Activated T-cell treated with anti-CD3 and anti-CD28 coated beads, Interleukin-2, amount 50 U/mL, for 72 hours (primary cell): ENCODE measurements at places on chromosomes 5 and 9.

DNA sequence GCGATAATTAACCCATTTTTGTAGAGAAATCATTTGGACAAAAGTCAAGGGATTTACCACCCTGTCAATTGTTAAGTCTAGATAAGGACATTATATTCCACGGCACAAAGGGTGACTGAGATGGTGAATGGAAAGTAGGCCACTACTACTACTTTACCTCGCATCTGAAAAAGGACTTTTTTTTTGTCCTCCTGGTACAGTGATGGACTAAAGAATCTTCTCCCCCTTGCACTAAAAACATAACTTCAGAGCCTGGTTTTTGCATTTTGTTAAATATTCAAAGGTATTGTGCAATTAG is 147.5 kb downstream of the EBF1 start:
- no peak for DNase-seq

DNA sequence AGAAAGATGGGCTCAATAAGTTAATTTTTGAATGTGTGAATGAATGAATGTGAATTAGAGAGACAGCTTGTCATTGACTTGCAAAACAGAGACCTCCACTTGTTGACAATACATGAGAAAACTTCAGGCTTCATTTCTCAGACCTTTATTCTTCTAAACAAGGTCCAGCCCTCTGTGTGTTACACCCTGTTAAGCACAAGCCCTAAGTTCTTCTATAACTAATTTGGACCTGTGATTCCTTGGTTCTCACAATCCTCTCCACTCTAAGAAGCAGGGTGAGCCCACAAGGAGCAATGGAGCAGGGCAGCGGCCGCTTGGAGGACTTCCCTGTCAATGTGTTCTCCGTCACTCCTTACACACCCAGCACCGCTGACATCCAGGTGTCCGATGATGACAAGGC is at the start of gene TMEM174:
TSS of gene TMEM174 (plus strand) at position 243 of the 400 bp plus-strand sequence. CDS start at position 294, 51 bp downstream.
- no peak for DNase-seq

DNA sequence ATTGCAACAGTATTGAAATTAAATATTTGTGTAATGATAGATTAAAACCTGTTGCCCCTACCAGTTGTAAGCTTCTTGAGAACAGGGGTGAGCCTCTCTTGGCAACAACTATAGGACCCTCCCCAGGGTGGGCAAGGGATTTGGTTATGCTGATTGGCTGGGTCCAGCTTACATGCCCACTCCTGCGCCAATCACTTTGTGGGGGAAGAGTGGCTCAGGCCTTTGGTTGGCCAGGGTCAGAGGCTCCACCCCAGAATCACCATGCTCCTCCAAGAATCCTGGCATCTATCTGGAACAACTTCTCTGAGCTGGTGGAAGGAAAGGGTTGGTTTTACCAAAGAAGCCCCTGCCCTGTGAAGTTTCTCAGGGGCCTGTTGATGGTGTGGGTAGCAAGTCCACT is 8.6 kb upstream of the PITX1 start:
- DNase-seq: no peak

DNA sequence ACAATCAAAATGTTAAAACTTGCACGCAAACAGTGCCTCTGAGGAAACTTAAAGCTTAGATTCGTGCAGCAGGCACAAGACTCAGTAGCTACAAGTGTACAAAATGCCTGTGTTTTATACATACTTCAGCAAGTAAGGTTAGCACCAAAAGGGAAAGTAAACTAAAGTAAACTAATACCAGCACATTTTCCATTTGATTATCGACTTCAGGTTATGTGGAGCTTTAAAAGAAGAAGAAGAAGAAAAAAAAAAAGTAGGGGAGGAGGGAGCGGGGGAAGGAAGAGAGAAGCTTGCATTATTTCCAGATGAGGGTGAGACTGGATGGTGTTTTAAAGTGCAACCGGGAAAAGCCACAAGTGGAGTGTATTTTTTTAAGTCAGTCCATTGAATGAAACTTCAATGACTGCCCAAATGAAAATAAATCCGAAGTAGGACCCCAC is 596 bp upstream of the ADAMTS6 start:
- DNase-seq: no peak

DNA sequence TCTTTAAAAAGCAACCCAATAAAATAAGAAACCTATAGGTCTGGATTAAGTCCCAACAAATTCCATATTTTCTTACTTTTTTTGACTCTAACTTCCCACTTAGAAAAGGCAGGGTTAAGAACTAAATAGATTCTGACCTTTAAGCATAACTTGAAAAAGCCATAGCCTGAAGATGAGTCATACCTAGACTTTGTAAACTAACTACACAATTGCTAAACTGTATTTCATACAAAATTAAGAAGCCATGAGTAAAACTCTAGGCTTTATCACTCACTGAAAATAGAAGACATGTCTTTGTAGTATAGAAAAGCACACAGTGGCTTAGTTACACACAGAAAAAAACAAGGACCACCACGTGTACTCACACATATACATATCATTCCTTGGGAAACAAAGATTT is 51.5 kb downstream of the MLLT3 start:
- DNase-seq: no peak

DNA sequence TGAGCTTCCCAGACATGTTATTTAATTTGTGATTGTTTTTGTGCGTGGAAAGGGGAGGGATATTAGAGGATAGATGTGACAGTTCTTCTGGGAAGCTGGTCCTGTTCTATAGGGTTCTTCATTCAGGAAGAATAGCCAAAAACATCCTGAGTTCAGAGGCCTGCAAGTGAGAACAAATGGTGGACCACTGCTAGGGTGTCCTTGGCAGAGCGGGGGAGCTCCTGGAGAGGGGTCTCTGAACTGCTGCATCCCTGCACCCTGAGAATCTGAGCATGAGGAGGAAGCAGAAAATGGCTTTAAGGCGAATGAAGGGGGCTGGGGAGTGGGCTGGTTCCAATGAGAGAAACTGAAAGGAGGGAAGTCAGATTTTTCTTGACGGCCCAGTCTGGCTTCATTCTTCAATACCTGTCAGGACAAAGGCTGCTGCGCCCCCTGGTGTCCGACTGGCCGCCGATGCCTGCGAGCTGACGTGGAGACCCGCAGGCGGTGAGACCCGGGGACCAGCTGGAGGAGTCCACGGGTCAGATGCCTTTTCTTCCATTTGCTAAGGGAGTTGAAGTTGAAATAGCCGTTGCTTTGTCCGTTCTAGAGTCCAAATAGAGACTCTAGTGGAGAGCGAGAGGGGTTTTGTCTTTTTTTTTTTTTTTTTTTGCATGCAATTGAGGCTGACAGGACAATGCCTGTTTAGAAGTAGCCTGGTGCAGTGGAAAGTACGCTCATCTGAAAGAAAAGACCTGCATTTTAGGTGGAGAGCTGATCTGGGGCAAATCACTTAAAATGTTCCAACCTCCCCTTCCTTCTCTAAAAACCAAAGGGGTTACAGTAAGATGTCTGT is 39.5 kb upstream of the NFIB start:
- DNase-seq: peak; percentile 84

GRCh38 chr5:5331848-5332247 is 90.6 kb upstream of the ICE1 start:
- DNase-seq: no peak

GRCh38 chr5:42912184-42912798 is 100.6 kb upstream of the SELENOP start:
- DNase-seq: peak; percentile 32

DNA sequence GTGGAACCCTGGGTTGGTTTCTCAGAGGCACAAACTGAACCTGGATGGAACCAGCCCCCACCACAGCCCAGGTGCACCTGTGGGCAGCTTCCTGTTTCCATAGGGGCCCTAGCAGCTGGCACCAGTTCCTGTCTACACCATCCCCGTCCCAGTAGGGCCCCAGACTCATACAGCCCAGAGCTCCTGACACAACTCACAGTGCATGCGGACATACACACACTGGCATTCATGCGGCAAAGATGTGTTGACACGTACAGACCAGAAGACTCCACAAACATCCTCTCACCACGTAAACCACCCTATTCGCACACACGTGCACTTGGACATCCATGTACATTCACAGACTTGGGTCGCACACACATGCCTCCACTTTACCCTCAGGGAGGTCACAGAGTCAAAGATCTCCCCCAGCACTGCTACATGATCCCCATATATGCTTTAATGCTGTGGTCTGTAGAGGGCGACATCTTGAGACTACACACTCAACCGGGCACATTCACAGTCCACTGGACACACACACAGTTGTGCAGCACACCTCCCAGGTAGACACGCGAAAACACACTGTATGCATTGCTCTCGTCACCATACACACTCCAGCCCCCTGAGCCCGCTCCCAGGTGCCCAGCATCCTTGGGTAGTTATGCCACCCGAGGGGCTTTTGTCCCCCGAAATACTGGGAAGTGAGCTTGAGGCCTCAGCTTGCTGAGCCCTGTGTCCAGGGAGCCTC is 22.4 kb downstream of the CXXC5 start:
- no peak for DNase-seq

DNA sequence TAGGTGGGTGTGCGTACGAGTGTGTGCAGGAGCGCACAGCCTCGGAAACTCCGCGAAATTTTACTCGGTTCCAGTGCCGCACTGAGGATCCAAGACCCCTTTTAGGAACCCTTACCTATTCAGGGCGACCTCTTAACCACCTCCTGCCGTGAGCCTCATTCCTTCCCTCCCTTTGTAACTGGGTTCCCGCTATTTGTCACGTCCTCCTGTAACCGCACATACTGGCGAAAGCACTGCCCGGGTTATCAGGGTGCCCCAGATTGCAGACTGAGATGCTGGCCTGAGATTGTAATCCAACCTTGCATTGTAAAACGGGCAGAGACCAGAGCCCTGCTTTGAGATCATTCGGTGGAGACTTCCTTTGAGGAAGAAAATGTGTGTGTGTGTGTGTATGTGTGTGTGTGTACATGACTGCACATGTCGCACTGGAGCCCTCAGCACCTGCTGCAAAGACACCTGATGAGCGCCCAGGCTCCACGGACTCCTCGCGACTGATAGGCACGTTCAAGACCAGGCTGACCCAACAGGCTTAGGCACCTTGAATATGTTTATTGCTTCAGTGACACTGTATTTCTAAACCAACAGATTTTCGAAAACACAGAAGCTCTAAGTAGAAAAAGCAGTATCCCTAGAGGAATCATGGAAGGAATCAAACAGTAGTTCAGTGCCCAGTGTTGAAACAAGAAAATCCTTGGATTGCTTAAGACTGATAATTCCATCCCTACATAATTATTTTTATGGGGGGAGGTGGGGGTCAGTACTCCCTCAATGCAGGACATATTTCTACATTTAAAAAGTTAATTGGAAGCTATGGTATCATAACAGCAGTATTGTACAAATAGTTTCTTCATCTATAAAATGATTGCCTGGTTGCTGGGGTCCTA is 86.5 kb upstream of the TNFAIP8 start:
- DNase-seq: peak; percentile 41

- no peak for DNase-seq
Measured at GRCh38 chr9:77999231-77999631, 32.4 kb downstream of the GNAQ start.

DNA sequence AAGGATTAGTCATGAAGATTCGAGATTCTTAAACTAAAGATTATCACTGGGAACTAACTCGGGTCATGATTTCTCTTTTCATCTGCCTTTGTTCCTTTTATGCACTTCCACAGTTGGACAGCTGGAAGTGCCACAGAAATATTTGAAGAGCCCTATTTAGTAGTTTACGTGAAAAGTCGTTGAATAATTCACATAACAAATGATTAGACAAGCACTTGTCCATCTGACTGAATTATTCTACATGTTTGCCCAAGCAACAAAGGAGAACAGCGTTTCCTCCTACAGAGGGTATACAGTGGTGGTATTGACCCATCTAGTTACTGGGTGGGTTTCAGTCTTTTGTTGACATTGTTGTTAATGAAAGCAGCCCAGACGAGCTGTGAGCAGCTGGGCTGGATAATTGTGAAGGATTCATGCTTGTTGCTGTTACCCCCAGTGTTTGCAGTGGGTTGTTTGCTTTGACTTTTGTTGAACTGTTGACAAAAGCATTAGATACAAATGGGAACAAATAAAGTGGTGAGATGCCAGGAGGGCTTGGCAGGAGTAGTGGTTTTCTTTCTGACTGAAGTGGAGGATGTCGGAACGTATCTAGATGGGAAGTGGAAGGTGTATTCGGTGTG is 96.2 kb downstream of the TLE4 start:
- DNase-seq: no peak
